ENCODE measurements at places on chromosomes 4 and X.
A peak's percentile ranks its signal among the peaks of the same experiment; 100 is the strongest.

- DNase-seq = no peak
Measured at GRCh38 chr4:7807351-7807921, 132.2 kb downstream of the AFAP1 start.

DNA sequence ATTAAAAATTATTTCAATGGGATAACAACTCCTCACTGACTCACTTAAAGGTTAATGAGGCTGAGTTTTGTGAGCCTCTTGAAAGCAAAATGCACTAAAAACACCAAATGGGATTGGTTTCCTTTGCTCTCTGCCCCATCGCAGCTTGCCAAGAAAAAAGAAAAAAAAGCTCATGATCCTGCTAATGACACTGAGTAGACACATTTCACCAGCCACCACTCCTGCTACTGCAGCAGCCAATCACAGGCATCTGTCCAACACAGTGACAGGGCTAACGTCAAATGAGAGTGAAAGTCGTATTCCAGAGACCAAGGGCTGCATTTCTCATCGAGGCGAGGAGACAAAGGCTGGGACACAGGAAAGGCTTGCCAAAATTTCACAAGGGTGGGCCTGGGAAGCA lies 5.2 kb downstream of the APBB2 start:
- no peak for DNase-seq

- peak; percentile 5 for DNase-seq
Measured at GRCh38 chr4:61182915-61183314, 17.2 kb upstream of the ADGRL3 start.

DNA sequence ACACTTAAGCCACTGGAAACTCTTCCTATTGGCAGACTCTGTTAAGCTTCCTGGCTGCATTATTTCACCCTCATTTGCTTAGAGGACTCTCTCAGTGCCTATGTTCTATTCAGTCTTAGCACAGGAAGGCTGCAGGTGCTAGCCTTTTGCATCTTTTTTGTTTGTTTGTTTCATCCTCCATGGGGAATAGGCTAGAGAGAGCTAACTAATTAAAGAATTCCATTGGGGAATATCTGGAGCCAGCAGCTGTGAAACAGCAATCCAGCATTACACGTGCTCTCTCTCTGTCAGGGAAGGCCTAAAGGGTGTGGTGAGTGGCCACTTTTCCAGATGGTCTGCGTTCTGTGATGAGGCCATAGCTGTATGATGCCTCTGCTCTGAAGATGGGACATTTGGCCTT lies 633.6 kb downstream of the SPRY1 start:
- no peak for DNase-seq

- no peak for DNase-seq
Measured at GRCh38 chrX:130746709-130747342, 156.2 kb downstream of the ENOX2 start.

GRCh38 chrX:144253356-144253755 lies 369.5 kb downstream of the UBE2NL start:
- DNase-seq = no peak

DNA sequence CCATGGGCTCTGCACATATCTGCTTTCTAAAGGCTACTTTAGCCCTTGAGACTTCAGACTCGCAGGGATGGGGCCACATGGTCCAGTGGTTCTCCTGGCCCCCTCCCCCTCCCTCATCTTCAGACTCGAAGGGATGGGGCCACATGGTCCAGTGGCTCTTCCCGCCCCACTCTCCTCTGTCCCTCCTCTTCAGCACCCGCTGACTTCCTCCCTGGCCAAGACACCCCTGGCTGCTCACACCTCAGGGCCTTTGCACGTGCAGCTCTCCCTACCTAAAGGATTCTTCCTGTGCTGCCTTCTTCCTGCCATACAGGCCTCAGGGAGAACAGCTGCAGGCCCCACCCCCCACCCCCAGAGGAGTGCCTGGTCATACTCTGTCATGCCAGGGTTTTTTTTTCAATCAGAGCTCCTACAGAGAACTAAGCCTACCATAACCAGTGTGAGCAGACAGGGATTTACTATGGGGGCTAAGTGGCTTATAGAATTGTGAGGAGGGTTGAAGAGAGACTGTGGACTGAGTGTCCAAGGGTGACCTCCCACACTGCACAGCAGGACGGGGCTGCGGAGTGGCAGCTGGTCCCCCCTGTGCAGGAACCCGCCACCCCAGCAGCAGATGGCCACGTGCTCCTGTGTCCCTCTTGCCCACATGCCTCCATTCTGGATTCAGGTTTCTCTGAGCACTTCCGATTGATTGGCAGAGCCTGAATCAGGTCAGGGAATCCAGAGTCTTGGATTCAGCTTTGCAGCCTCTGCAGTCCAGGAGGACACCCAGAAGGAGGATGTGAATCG lies 6.1 kb upstream of the SPON2 start:
- DNase-seq = no peak

DNA sequence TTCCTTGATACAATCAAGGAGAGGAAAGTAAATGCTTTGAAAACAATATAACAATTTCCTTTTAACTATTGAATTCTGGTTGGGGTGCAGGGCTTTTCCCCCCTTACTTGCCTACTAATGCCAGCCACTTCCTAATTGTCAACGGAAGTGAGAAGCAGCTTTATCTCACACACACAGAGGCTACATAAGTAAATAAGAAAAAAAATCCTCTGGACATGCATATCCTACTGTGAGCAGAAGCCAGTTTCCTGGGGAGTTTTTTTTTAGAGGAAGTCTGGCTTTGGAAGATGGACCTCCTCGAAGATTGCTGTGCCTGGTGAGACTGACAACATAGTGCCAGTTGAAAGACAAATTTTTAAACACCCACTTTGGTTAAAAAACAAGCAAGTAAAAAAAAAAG lies 180.6 kb downstream of the OPHN1 start:
- no peak for DNase-seq

DNA sequence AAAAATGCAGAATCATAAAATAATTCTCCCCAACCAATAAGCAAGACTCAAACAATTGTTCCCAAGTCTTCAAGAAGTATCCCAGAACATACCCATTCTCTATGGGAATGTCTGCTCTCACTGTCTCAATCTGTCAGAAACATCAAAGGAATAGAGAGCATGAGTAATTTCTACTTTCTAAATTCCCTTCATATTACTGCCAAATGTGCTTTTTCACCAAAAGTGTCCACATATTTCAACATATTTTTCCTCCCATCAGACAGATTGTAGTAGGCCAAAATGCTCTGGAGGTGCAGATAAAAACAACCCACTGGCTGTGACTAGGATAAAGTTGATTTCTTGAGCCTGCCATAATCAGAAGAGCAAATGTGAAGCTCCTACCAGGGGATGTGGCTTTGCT lies 692.0 kb upstream of the FAM241A start:
- no peak for DNase-seq

- DNase-seq = no peak
Measured at GRCh38 chrX:22202251-22202650, 70.5 kb upstream of the CBLL2 start.

DNA sequence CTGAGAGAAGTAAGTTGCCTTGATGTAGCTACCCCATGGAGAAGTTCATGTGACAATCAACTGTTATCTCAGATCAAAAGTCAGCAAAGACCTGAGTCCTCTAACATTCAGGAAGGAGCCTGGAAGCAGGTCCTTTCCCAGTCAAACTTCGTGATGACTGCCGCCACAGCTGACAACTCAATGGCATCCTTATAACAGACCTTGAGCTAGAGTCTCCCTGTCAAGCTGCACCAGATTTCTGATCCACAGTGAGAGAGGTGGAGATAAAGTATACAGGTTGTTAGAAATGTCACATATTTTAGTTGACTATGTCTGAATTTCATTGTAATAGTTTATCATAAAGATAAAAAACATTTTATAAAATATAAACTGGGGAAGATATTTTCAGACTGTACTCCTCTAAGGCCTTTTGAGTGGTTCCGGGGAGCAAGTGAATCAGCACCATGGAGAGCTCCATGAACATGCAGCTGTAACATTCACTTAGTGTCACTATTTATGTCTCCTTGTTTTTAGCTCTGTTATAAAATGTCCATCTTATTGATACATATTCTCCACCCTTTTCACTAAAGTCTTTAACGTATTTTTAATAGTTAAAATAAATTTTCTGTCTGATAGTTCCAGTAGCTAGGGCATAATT lies 1653.5 kb upstream of the AGA start:
- no peak for DNase-seq
